ENCODE measurements at places on chromosomes 3 and 15.

DNA sequence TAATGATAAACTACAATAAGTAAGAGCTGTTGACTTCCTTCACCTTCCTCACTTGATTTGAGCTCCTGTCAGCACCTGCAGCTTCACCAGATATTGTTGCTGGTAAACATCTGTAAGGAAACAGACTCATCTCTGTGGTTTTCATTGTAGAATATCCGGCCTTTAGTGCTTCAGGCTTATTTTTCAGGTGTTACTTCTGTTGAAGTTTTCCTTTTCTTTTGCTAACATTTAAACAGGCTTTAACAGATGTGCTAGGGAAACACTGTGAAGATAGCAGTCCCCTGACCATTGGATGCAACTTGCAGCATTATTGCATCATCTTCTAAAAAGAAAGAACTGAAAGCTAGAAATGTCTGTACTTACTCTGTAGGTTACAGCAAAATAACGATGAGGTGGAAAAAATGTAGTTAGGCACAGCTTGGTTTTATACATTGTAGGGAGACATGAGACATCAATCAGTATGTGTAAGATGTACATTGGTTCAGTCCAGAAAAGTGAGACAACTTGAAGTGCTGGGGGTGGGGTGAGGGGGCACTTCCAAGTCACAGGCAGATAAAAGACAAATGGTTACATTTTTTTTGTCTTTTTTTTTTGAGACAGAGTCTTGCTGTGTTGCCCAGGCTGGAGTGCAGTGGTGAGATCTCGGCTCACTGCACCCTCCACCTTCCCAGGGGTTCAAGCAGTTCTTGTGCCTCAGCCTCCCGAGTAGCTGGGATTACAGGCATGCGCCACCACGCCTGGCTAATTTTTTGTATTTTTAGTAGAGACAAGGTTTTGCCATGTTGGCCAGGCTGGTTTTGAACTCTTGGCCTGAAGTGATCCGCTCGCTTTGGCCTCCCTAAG lies 10.2 kb downstream of the EDEM1 start:
- DNase-seq, result peak; percentile 84

DNA sequence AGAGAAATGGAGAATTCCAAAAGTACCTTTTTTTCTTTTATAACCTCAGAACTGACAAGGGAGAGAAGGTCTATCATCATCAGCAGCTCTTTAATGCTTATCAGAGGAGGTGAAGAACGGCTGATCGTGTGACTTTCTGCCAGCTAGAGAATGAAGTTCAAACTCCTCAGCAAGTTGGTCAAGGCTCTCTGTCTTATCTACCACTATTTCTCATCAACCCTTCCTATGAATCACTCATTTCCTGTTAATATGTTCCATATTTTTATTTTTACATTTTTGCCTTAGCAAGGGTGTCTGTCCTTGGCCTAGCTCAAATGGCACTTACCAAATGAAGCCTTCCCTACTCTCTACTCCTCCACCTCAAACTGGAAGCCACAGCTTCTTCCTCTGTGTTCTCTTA lies 73.1 kb upstream of the TSPAN3 start:
- peak; percentile 89 for DNase-seq

DNA sequence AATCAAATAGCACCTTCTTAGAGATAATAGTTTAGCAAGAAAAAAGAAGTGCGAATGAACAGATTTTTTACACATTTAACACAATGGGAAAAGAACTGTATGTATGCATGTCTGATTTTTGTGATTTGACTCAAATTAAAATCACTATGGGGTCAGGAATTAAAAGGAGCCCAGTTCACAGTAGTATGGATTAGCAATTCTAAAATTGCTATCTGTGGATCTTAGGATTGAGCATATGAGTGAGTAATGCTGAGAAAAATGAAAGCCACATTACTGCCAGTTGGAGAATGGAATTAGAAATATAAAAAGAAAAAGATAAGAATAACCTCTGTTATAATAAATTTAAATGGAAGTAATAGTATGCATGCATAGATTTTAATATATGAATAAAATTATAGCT lies 386.8 kb upstream of the PLSCR5 start:
- DNase-seq, result no peak

DNA sequence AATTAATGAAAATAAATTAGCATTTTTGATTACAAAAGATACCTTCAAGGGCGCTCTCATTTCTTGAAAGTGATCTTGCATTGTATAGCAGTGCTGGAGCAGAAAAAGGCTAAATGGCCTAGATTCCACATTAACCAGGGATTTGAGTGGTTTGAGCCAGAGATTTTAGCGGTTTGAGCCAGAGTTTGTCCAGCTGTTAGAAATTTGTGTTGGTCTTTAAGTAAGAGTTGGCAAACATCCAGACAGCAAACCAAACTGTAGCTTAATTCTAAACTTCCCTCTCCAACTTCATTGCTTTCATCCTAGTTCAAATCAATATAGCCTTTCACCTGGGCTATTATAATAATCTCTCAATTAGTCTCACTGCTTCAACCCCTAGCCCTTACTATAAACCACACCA lies 351.7 kb downstream of the IGSF11 start:
- no peak for DNase-seq
